Spinal cord (tissue), 10 donors: ENCODE measurements at places on chromosomes 12 and 14. TPM values are rescaled to one million over a fixed set of nuclear protein-coding genes. Genes with fewer than 3 reads are reported as not detected.

The MYF5 gene
- not detected for polyA plus RNA-seq

The FAM222A gene
- 25.0 TPM for polyA plus RNA-seq

The KICS2 gene
- 4.0 TPM for polyA plus RNA-seq

The TAS2R30 gene
- 0.14 TPM for polyA plus RNA-seq

The HVCN1 gene
- polyA plus RNA-seq = 16.3 TPM

The TTC9 gene
- 41.1 TPM for polyA plus RNA-seq

The DBX2 gene
- 15.6 TPM for polyA plus RNA-seq

The RNASE2 gene
- polyA plus RNA-seq = 0.90 TPM

The NR1H4 gene
- polyA plus RNA-seq = 1.0 TPM

The PALS1 gene
- 40.3 TPM for polyA plus RNA-seq

The TMEM52B gene
- 2.1 TPM for polyA plus RNA-seq
